ENCODE measurements at places on chromosomes 5 and 9.

DNA sequence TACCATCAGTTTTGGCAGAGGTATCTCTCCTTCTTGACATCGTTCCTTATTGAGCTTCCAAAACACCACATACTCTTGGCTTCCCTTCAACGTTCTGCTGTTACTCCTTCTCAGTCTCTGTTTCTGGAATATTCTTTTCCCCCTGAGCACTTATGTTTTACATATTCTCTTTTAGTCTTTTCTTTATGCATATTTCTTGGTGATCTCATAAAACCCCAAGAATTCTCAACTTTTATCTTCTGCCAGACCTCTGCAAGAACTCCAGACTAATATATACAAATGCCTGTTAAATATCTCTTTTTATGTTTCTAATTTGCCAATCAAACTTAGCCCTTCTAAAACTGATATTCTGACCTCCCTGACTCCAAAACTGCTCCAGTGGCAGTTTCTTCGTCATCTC, 453.4 kb upstream of the CTNND2 start:
- DNase-seq = no peak

GRCh38 chr5:77774981-77775789, 954 bp downstream of the TBCA start:
- DNase-seq = no peak

DNA sequence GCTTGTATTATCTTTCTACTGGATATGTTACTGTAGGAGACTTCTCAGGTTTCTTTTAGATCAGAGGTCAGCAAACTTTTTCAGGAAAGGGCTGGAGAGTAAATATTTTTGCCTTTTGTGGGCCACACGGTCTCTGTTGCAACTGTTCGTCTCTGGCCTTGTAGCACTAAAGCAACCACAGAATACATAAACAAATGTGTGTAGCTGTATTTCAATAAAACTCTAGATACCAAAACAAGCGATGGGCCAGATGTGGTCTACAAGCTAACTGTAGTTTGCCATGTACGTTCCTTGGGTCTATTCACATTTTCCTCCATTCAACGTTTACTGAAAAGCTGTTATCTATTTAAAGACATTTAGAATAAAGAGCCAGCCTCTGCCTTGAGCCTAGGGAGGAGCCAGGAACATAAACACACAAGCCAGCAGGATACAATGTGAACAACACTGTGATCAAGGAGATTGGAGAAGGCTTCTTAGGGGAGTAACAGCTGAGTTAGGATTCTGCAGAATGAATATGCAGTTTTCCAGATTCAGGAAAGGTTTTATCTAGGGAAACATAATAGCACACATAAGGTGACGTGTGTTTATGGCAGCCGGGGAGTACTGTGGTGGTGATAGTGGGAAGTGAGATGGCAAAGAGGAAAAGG, 33.0 kb upstream of the HOMER1 start:
- no peak for DNase-seq

DNA sequence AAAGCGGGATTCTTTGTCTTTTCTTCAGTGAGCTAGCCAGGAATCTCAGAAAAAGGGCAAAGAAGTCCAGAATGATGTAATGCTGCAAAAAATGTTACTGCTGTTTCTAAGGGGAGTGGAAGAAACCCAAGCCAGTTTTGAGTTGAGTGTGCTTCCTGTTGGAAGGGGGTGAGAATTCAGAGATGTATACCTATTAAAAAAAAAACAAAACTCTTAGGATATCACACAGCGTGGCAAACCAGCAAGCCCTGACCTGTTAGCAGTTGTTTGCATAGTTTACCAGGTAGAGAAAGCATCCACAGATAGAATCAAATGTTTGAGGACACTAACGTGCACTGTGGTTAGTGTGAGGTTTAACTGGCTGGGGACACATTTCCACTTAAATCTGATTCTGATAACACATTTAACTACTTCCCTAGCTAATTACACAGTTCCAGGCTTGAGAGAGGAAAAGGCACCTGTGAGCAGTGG, 11.4 kb downstream of the BASP1 start:
- DNase-seq = no peak

DNA sequence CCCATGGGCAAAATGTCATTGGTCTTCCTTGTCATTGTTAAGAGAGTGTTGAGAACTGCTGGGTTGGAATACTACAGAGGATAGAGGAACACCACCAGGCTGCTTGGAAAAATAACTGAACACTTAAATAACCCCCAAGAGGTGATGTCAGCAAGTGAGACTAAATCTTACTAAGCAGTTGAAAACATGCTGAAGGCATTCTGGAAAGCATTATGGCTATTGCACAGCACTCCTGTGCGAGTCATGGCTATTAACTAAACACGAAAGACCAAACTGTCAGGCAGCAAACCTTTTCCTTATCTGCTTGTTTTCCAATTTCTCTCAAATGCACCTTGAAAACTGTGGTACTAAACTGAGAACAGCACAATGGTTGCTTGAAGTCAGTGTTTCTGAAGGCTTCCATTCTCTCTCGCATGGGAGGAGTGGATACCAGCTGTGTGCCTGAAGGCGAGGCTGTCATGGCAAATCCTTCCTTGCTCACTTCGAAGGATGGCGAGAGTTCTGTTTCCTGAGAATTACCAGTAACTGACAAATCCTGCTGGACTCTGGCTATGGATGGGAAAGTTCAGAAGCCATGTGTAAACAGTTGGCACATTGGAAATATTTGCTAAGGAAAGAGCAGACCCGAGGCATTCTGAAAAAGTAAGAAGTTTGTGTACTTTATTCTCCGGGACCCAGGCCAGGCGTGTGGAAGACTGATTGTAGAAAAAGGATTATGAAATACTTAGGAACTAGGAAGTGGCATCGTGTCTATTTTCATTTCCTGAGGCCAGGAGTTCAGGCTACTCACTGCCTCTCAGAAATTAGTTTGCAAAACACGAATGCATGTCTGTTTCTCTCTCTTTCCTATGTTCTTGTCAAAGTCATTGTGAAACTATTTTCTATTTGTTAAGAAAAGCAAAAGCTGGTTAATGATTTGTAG, 182.1 kb downstream of the DMRT2 start:
- no peak for DNase-seq

DNA sequence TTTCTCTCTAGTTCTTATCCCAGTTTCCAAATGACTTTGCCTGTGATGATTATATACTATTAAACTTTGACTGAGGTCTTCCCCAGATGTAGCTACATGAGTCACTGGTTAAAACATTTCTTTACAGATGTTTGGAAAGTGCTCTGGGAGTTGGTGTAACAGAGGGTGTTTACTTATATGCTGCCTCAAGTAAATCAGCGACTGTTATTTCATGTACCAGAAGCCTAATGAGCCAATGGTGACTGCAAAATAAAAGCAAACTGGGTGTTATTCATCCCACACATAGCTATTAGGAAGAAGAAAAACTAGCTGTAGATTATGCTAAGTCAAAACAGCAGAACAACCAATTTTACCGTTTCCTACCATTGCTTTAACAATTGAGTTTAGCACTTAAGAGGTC, 929.7 kb upstream of the SEMA6A start:
- no peak for DNase-seq

- DNase-seq = no peak
These were observed 29.3 kb upstream of the NDFIP1 start for GRCh38 chr5:142079306-142079721.

- DNase-seq = no peak
These were observed 61.3 kb downstream of the NR2F1-AS1 start for GRCh38 chr5:93519740-93520139.

DNA sequence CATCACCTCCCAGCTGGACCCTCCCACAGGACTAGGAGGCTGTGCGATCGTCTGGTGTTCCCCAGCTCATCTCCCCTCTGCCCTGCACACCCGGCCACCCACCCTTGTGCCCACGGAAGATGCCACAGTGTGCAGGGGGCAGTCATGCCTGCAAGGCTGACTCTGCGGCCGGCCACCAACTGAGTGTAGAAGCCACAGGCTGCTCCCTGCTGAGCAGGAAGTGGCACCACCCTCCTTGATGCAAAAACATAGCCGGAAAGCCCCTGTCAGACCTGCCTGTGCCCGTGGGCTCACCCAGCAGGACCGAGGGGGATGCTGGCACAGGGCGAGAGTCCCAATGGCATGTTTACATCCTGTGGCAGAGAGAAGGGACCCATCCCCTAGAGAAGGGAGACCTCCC, 40.3 kb upstream of the SLC12A7 start:
- DNase-seq = no peak

DNA sequence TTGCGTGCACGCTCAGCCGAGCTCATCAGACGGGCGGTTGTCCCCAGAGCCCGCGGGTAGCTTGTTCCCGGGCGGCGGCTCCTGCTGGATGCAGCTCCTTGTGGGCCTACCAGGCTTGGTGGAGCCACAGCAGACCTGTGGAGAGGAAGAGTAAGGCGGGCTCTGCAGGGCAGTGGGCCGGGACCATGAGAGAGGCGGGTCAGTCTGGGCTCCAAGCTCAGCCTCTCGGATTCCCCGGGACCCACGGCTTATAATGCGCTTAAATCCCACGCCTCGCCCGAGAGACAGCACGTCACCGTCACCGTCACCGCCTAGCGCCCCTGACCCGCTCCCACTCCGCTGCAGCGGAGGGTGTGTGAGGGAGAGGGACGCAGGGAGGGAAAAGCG, 1.9 kb upstream of the ANKRD18A start:
- DNase-seq = no peak

DNA sequence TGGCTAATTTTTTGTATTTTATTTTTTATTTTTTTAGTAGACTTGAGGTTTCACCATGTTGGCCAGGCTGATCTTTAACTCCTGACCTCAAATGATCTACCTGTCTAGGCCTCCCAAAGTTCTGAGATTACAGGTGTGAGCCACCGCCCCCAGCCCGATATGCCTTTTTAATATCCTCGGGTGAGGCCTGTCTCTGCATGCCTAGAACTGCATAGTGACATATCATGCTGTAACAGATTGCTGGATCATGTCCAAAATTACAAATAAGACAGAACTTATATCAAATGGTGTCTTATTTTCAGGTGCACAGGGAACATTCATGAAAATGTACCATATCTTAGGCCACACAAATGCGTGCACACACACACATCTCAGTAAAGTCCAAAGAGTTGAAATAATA, 39.1 kb upstream of the PJA2 start:
- no peak for DNase-seq

DNA sequence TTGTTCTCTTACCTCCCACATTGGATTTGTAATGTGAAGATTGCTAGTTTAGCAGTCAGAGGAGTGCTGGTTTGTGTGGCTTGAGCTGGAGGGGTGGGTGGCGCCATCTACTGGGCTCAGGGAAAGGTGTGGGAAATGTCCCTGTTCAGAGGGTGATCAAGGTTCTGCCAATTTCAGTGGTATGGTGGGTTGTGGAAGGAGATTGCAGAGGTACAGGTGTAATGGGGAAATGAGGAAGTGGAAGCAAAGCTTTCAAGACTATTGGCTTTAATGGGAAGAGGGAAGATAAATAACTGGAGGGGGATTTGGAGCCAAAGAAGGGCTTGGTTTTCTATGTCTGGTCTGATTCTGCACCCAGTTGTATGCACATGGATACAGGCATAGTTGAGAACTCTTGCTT, 76.4 kb downstream of the OSMR start:
- peak; percentile 46 for DNase-seq

DNA sequence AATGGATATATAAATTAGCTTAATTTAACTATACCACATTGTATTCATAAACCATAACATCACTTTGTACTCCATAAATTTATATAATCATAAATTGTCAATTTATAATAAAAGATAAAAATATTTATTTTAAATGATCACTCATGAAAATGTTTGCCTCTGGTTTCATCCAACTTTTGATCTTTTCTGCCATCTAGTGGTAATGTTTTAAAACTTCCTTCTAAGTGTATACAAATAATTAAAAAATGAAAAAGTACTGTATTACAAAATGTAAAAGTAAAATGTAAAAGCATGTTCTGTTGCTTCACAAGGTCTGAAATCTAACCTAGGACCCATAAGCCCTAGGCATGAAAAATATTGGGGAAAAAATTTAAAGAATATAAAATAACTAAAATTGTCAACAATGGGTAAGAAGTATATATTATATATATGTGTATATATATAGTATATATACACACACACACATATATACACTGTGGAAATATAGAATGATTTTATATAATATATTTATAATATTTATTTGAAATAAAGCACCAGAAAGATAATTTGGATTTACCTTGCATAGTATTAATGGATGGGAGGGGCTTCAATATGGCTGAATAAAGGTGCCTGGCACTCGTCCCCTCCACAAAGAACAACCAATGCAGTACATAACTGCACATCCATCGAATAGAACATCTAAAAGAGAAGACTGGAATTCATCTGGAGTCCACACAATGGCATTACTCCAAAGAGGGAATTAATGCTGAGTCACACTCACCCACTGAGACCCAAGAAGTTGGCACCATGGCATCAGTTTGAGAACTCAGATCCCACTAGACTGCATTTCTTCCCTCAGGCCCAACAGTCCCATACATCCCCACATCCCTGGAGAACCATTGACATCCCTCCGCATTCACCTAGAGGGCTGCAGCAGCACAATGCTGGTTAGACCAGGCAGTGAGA, 32.5 kb downstream of the ANXA1 start:
- DNase-seq = no peak

DNA sequence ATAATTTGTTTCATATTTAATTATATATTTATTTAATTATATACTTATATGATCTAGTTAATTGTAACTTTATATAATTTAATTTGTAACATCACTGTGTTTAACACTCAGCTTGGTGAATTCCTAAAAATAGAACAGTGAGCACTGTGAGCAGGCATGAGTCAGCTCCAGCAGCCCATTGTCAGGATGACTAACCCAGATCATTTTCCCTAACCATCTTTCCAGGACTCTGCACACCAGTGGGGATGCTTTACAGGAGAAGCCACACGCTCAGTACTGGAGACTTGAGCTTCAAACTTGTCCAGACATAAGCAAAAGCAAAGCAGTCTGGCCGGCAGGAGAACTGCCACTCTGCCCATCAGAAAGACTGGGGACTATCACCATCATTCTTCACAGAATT, 446.2 kb upstream of the TRPC7 start:
- DNase-seq = no peak
